ENCODE measurements at places on chromosomes 3 and 15.

- no peak for DNase-seq
These were observed 1.6 kb downstream of the FRMD4B start for GRCh38 chr3:69384326-69384725.

GRCh38 chr3:12588039-12589009, 31.4 kb downstream of the MKRN2 start:
- DNase-seq = no peak

- DNase-seq = no peak
These were observed 1047.3 kb downstream of the MCTP2 start for GRCh38 chr15:95278532-95279245.

DNA sequence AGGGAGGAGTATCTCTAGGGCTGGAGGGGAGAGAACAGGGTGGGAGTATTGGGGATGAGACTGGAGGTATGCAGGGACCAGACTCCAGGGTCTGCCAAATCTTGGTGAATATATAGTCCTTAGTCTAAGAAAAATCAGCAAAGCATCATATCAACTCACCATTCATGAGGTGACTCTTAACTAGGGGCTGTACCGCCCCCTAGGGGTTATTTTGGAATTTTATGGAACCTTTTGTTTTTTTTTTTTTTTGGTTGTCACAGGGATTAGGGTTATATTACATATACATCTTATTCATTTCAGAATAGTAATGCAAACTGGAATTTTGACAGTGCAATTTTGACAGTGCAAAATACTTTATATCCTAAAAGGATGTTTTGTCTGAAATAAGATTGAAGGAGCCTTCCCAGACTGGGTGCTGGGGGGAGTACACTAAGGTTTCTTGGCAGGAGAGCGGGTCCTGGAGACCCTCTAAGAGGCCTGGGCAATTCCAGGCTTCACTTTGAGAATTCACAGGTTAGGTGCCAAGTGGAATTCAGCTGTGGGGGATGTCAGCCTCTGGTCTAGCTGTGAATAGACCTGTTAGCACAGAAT, 7.5 kb downstream of the CMTM7 start:
- DNase-seq = peak; percentile 64

DNA sequence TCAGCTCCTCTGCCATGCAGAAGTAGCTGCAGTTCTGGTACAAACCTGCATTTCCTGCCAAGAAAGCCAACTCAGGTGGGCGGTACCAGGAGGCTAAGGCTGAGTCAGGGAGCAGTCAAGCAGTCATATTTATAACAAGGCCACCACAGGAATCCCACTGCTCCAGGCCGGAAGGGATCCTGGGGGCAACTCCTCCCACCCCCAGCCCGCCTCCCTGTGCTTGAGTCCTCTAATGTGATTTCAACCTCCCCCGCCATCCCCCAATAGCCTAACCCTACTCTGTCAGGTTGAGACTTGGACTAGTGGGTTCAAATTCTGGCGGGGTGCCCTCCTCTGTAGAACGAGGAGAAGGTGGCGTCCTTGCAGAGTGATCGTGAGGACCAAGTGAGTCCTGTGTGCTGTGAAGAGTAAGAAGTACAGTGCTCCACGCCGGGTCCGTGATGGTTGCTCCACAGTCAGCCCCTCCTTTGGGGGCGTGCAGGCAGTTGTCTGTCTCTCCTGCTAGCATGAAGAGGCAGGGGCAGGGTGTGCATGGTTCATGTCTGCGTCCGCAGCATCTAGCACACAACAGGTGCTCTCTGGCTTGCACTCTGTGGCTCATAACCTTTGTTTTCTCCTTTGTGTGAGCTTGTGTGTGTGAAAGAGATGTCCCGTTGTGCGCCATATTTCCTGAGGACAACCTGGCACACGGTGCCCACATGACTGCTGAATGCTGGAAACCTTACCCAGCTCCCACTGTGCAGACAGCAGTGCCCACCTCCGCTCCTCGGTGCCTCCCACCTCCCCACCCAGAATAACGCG, 78.3 kb downstream of the SMAD6 start:
- no peak for DNase-seq

DNA sequence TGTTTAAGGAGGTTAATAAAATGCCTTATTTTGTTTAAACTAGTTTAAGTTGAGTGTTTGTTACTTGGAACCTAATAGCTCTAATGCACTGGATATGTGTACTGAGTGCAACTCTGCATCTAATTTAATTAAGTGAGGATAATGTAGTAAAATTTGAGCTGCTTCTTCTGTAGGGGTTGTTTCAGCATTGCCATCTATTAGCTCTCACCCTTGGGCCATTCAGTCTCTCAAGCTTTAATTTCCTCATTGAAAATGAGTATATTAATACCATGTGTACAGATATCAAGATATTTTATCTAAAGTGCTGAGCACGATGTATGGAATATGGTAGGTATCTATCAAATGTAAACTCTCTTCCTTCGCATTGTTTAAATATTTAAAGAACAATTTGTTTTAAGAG, 375.7 kb upstream of the LRRC3B start:
- no peak for DNase-seq

- peak; percentile 67 for DNase-seq
These were observed 12.1 kb upstream of the CX3CR1 start for GRCh38 chr3:39291903-39292329.

- DNase-seq = no peak
These were observed 53.4 kb downstream of the DENND4A start for GRCh38 chr15:65738649-65739048.

- no peak for DNase-seq
These were observed 208.7 kb downstream of the VGLL3 start for GRCh38 chr3:86782286-86782685.

GRCh38 chr15:41981371-41982132, 9.2 kb upstream of the EHD4 start:
- DNase-seq = no peak

- DNase-seq = no peak
These were observed 41.8 kb downstream of the SLC24A1 start for GRCh38 chr15:65663521-65663920.

GRCh38 chr15:65424683-65425082, 1.9 kb upstream of the IGDCC4 start:
- DNase-seq = no peak

DNA sequence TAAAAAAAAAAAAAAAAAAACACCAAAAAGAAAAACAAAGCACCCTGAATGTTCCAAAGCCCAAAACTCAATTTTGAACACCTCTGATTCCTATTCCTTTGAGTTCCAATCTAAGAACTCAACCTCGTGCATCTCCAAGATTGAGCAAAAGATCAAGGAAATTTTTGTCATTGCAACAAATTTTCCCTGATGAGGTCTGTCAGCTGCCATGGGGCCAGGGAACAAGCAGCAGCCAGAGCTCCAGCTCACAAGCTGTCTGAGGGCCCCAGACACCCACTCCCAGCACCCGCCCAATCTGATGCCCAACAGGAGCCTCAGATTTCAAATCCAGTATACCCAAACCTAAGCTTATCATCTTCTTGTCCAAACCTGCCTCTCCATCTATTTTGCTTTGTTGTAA, 87.6 kb upstream of the ACP3 start:
- no peak for DNase-seq

GRCh38 chr3:12046406-12046805, 42.2 kb downstream of the SYN2 start:
- DNase-seq = peak; percentile 15

- DNase-seq = no peak
These were observed 20.7 kb downstream of the TPM1 start for GRCh38 chr15:63063164-63063756.

DNA sequence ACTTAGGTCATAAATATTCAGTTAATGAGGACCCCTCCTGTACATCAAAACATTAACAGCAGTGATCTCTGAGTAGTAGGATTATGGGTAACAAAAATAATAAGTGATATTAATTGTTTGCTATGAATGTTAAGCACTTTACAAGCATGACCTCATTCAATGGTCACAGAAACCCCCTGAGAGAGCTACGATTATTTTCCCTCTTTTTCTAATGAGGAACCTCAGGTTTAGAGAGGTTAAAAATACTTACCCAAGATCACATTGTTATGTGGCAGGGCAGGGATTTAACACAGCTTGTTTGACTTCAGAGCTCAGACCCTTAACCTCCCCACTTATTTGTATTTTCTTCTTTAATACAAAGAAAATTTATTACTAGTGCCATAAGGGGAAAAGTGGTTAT, 228.2 kb downstream of the TBL1XR1 start:
- no peak for DNase-seq

DNA sequence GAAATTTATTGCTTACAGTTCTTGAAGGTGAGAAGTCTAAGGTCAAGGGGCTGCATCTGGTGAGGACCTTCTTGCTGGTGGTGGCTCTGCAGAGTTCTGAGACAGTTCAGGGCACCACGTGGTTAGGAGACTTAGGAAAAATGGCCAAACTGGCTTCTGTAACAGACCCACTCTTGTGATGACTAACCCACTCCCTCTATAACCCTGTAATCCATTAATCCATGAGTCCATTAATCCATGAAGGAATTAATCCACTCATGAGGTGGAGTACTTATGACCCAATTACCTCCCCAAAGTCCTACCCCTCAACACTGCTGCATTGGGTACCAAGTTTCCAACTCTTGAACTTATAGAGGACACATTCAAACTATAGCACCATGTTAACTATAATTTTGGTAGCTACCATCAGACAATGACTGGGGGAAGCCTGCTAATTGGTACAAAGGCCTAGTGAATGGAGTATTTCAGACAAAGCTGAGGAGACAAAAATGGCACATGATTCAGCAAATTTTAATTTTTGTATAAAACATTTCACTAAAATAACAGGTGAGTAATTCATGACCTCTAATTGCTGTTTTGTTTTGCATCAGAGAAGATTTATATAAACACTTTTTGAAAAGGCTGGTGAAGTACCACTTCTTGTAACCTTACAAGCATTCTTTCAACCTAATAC, 374.1 kb upstream of the TBL1XR1 start:
- no peak for DNase-seq

- DNase-seq = no peak
These were observed 59.1 kb upstream of the IQSEC1 start for GRCh38 chr3:13132281-13132680.

DNA sequence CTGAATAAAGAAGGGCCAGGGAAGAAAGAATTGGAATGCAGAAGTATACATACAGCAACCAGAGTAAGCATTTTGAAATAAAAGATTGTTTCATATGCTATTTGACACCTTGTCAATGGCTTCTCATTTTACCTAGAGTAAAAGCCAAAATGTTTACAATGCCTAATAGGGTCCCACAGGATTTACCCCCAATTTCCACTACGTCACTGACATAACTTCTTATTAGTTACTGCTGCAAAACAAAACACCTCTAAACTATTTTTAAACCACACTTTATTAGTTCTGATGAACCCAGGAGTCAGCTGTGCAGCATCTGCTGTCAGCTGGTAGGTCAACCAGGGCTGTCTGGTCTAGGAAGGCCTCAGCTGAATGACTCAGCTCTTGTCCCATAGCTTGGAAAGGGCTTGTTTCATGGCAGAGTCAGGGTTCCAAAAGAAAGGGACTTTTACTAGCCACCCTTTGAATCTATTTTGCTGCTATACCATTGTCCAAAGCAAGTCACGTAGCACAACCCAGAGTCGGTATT, 945.1 kb downstream of the EPHA3 start:
- DNase-seq = no peak

DNA sequence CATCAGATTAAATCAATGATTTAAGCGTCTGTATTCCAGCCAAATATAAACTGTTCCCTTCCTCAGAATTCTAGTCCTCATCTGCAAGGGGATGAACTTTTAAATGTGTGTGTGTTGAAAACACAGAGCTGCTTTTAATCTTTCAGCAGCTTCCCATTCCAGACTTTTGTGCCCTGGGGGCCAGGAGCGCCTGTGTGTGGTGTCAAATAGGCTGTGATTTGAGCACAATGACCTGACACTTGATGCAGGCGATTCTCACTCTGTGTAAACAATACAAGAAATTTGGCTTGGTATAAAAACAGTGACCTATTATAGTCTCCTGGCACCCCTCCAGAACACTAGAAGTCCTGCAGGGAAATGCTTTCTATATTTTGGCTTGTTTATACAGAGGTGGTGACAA, 274.6 kb upstream of the ROPN1 start:
- DNase-seq = no peak

- no peak for DNase-seq
These were observed 120.7 kb upstream of the MDFIC2 start for GRCh38 chr3:70433091-70433490.

- DNase-seq = no peak
These were observed 13.0 kb downstream of the DIS3L start for GRCh38 chr15:66306381-66306780.

- no peak for DNase-seq
These were observed 534 bp upstream of the UBE2E1 start for GRCh38 chr3:23805210-23805632.

DNA sequence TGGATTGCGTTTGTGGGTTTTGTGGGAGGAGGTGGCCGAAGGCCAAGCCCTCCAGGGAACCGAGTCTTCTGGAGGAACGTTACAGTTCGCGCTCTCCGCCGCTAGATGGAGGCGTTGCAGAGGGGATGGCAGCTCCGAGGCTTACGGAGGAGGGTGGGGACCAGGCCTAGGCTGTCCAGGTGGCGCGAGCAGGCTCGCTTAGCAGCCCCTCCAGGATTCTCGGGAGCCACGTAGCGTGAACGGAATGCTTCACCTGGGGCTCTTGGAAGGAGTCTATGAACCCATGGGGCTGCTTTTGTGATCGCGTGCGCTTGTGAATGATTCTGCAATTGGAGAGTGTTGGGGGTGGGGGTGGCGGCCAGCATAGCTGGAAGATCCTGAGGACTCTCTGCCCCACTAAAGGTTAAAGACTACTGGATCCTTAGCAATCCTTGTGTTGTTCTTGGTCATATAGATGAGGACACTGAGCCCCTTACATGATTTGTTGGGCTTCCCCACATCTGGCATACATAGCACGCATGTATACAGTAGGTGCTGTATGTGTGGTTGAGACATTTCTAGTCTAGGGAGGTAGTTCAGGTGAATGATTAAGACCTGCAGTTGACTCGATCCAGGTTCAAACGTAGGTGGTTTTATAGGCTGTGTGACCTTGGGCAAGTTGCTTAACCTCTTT, 25.7 kb downstream of the FAM3D start:
- peak; percentile 81 for DNase-seq

- no peak for DNase-seq
These were observed 338.5 kb upstream of the KCNH8 start for GRCh38 chr3:18809640-18810305.

DNA sequence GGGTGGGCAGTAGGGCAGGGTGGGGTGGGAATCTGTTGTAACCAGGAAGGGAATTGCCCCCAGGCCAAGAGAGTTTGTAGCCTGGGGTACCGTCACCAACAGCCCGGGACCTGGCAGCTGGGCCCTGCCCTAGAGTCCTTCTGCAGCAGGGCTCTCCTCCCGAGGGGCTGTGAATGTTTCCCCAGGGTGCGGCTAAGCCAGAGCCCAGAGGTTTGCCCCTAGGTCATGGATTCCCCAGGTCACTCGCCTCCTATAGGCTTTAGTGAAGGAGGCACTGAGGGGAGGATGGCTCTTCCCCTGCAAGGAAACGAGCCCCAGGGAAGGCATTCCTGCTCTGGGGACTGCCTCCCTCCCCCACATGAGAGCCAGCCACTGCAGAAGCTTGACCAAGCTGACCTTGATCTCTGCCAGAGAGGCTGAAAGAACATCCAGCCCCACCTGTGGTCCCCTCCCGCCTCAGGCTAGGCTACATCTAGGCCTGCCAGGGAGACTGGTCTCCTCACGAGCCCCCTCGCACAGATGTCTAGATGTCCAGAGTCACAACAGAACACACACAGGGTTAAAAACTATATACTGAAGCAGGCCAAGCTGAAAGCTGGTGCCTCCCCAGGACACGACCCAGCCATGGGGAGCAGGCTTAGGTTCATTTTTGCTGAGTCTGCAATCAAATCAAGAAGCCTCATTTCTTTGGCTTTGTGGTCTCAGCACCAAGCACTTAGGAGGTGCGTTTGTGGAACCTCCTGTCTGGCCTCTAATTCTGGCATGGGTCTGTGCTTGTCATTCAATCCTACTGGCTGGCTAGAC, 69.1 kb upstream of the TAMM41 start:
- no peak for DNase-seq

Data from Kasumi-1 (cell line).